Stimulated activated CD4-positive, alpha-beta T cell treated with anti-CD3 and anti-CD28 coated beads, TNF-alpha, amount 100 ng/mL, for 4 hours (primary cell): ENCODE measurements at places on chromosomes 3 and 15.
A peak's percentile ranks its signal among the peaks of the same experiment; 100 is the strongest.

DNA sequence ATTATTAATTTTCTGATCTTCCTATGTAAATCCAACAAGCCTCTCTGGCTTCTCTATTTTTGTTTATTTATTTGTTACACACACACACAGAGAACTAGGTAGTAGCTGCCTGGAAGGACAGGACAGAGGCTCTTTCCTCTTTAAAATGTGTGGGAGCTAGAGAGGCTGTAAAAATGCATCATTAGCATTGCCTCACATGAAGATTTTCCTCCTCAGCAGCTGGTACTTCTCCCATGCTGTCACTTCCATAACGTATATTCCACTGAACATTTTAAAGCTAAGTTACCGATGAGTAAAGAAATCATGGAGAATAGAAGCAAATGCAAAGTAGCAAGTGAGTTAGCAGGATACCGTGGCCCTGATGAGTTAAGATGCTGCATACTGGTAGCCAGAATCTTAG lies 63.9 kb downstream of the IMPG2 start:
- DNase-seq: no peak

DNA sequence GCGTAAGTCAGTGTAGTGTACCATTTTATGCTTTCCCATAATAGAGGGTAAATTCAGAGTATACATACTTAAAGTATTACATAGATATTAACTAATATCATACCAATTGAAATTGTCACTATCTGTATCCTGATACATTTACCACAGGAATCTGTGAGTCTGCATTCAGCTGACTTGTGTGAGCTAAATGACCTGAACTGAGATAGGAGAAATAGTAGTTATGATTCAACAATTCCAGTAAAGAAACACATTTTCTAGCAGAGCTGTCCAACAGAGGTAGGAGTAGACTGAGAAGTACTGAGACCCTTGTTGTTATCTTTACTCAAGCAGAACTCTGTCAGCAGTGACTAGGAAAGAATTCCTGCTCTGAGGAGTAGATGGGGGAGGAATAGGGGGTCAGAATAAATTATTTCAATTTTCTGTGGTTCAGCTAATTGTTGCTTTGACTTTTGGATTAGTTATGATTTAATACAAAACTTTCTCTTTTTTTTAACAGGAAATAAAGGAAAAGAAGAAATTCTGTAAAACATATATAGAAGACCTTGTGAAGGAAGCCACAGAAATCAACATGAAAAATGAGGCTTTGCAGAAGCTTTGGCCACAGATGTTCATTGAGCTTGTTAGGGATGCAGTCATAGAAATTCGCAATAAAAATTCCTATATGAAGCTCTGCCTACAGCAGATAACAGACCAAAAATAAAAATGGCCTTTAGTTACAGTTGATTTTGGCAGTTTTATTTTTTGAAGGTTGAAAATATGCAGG lies 66.2 kb upstream of the THSD4 start:
- DNase-seq: no peak

DNA sequence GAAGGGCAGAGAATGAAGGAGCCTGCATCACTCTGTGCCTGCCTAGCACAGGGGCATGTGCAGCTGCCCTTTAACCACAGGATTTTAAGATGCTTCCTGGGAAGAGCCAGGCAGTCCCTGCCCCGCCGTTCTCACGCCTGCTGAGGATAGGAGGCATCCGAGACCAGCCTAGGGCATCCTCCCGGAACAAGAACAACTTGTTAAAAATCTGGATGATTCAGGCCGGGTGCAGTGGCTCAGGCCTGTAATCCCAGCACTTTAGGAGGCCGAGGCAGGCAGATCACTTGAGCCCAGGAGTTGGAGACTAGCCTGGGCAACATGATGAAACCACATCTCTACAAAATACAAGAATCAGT lies 15.2 kb downstream of the NRROS start:
- no peak for DNase-seq

DNA sequence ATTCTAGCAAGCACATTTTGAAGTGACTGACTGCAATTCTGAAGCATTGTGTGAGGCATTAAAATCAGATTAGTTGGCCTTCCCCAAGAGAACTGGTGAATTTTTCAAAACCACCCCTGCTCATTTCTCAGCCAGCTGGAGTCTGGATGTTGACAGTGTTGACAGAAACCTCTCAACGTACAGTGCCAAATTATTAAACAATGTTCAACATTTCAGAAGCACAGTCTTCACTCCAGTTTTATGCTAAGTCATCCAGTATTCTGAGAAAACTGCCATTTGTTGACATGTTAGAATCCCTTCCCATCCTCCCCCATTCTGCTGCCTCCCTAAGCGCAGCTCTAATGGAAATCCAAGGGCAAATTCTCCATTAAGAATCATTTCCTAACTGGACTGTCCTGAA lies 369.3 kb upstream of the TRIM42 start:
- no peak for DNase-seq

DNA sequence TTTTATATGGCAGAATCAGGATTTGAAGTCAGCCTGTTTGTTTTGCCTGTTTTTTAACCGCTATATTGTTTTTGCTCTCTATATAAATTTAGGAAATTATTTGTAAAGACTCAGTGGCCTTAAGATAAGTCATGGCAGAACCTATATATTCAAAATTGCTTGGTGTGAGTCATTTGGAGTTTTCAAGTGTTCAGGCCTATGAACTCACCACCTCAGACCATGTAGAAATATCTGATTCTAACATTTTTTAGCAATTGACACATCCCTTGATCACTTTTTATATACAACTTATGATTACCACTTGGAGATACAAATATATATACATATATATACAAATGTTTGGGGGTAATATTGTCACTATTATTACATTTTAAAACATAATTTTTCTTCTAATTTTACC lies 95.7 kb downstream of the VGLL3 start:
- no peak for DNase-seq

GRCh38 chr3:164452707-164453106 lies 625.6 kb downstream of the SI start:
- no peak for DNase-seq

- no peak for DNase-seq
These were observed 919.7 kb upstream of the CADM2 start for GRCh38 chr3:84039099-84039498.

GRCh38 chr3:180420016-180420415 lies 181.9 kb upstream of the TTC14 start:
- no peak for DNase-seq

DNA sequence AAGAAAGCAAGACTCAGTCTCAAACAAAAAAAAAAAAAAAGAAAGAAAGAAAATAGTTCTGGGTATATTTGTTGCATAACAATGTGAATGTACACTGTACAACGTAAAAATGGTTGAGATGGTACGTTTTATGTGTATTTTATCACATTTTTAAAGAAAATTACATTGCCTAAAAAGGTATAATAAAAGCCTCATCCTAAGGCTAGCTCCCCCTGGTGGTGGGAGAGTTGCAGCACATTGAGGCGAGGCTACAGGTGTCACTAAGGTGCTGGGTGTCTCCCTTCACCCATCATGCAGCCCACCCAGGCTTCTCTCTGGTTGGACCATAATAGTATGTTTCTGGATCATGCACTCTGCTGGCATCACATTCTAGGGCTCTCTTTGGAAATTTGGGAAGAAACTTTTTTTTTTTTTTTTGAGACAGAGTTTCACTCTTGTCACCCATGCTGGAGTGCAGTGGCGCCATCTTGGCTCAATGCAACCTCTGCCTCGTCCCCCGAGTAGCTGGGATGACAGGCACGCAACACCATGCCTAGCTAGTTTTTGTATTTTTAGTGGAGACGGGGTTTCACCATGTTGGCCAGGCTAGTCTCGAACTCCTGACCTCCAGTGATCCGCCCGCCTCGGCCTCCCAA lies 12.4 kb upstream of the RAB11A start:
- DNase-seq: peak; percentile 63

DNA sequence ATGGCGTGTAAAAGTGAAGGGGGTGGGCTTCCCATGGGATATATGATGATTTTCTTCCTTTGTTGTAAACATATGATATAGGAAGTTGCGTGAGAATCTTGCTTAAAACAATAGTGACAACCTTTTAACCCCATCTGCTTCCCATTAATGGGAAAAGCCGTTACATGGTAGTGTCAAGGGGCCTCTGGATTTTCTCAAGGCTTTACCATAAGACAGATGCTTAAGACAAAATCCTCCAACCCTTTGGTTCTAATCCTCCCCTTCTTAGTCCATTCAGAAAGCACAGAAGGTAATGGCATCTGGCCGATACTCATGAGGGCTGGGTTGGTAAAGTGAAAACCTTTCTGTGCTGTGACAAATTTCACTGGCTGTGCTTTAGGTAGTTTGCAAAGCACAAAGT lies 25.0 kb downstream of the DPH3 start:
- DNase-seq: no peak
